Activated naive CD8-positive, alpha-beta T cell treated with anti-CD3 and anti-CD28 coated beads for 36 hours (primary cell): ENCODE measurements at places on chromosomes 5 and 9. TPM values are rescaled to one million over a fixed set of nuclear protein-coding genes. Genes with fewer than 3 reads are reported as not detected.

GRCh38 chr9:91533382-91533781, 109.8 kb upstream of the NFIL3 start:
- H3K27ac ChIP-seq, result no peak overlapping the region
- no peaks in the 10 kb centered on the region for H3K4me1 ChIP-seq
- no peak for DNase-seq
- H3K36me3 ChIP-seq, result no peaks in the 10 kb centered on the region

DNA sequence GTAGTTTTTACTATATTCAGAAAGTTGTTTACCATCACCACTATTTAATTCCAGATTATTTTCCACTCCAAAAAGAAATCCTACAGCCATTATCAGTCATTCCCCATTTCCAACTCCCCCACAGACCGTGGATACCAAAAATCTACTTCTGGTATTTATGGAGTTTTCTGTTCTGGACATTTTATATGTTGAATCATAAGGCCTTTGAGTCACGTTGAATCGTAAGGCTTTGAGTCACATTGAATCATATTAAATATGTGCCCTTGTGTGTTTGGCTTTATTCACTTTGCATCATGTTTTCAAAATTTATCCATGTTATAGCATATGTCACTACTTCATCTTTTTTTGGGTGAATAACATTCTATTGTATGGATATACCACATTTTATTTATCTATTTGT, 454.1 kb upstream of the NUDT12 start:
- H3K36me3 ChIP-seq, result no peaks in the 10 kb centered on the region
- no peaks in the 10 kb centered on the region for H3K4me1 ChIP-seq
- no peak for DNase-seq
- no peaks in the 10 kb centered on the region for H3K27me3 ChIP-seq
- no peak overlapping the region for H3K27ac ChIP-seq

DNA sequence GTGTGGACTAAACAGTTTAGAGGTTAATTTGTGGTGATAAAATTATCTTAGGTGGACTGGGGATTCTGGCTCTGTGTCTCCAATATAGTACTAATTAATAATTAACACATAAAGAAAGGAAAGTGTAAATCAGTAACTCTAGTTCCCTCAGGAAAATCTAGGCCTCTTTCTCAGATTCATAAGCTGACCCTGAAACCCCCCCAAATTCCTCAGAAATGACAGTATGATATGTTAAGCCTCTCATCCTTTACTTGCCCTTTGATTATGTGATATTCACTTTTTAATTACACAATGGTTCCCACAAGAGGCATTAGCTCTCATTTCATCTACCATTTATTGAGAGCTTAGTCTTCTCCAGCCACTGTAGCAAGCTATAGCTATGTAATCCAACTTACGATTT, 636.2 kb upstream of the SEMA6A start:
- H3K36me3 ChIP-seq, result no peaks in the 10 kb centered on the region
- DNase-seq, result no peak
- H3K4me1 ChIP-seq, result no peaks in the 10 kb centered on the region
- no peaks in the 10 kb centered on the region for H3K27me3 ChIP-seq
- H3K4me3 ChIP-seq, result no peak overlapping the region
- no peak overlapping the region for H3K27ac ChIP-seq

- H3K27me3 ChIP-seq, result peaks cover 23% of the 10 kb centered on the region
- no peak overlapping the region for H3K4me3 ChIP-seq
- no peaks in the 10 kb centered on the region for H3K36me3 ChIP-seq
- no peak for DNase-seq
- H3K27ac ChIP-seq, result no peak overlapping the region
Measured at GRCh38 chr5:122195802-122196394, 66.6 kb downstream of the ZNF474 start.

PCDHB16 gene
- total RNA-seq, result not detected

PITX1 gene
- total RNA-seq, result not detected

TMEM267 gene
- 20.4 TPM for total RNA-seq

TMEM174 gene
- not detected for total RNA-seq

DNA sequence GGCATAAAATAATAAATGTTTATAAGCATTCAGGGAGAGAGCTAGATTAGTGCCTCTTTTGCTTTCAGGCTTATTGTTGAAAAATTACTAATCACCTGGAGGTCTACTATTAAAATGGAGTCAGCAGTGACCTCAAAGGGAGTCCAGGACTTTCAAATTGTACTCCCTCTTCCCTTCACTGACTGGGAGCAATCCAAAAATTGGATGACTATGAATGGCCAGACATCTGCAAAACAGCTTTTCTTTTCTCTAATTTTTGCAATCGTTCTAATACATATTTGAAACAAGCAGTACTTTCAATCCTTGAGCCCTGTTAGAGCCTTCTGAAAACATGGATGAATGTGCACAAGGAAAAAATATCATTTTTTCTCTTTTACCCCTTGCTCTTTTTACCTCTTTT, 461.8 kb downstream of the TMEM232 start:
- H3K36me3 ChIP-seq, result no peaks in the 10 kb centered on the region
- H3K4me3 ChIP-seq, result no peak overlapping the region
- no peak for DNase-seq
- no peak overlapping the region for H3K27ac ChIP-seq
- H3K4me1 ChIP-seq, result peaks cover 1% of the 10 kb centered on the region

GRCh38 chr9:113513536-113513935, 50.0 kb downstream of the RGS3 start:
- H3K4me3 ChIP-seq, result peak overlapping the region; percentile 70
- no peak for DNase-seq
- H3K36me3 ChIP-seq, result peaks cover 7% of the 10 kb centered on the region
- H3K27me3 ChIP-seq, result no peaks in the 10 kb centered on the region
- H3K4me1 ChIP-seq, result peaks cover 68% of the 10 kb centered on the region
- peak overlapping the region; percentile 97 for H3K27ac ChIP-seq

APBA1 gene
- total RNA-seq, result 0.23 TPM

GRCh38 chr9:124635285-124635684, 128.1 kb upstream of the NR5A1 start:
- no peak overlapping the region for H3K4me3 ChIP-seq
- no peak overlapping the region for H3K27ac ChIP-seq
- peaks cover 26% of the 10 kb centered on the region for H3K27me3 ChIP-seq
- DNase-seq, result no peak

DNA sequence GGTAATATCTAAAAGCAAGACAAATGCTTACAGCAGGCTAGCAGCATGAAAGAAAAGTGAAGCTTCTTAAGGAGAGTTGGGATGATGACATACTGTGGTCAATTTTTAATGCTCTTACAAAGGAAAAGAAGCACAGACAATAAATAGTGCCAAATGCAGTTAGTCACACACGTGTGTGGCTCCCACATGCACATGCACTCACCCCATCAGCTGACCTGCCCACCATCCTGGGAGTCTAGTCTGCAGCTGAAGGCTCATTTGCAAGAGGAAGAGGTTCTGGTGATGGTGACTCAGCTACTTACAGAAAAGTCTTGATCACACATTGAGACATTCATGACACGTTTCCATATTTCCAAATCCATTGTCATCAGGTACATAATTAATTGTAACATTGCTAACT, 129.3 kb downstream of the MRPL36 start:
- no peak for DNase-seq
- H3K27ac ChIP-seq, result no peak overlapping the region
- H3K4me3 ChIP-seq, result no peak overlapping the region
- H3K4me1 ChIP-seq, result peaks cover 12% of the 10 kb centered on the region
- H3K36me3 ChIP-seq, result no peaks in the 10 kb centered on the region
- H3K27me3 ChIP-seq, result peaks cover 64% of the 10 kb centered on the region

GDA gene
- total RNA-seq, result not detected

DNA sequence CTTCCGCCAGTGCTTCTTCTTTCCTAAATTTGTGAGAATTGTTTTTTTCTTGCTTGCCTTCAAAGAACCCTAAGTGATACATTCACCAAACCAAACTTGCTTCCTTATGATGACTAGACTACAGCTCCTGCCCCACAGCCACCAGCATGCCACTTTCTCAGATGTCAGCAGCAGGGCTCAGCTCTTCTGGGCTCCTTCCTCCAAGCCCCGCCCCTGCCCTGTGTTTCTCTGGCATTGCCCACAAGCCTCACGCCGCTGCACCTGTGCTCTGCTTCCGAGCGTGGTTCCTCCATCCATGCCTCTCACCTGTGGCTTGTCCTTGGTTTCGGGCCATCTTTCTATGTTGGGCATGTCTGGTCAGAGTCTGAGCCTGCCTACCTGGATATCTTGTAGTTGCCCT, 10.6 kb downstream of the UNC5A start:
- DNase-seq, result no peak
- H3K36me3 ChIP-seq, result no peaks in the 10 kb centered on the region
- H3K27me3 ChIP-seq, result peaks cover 55% of the 10 kb centered on the region
- H3K4me1 ChIP-seq, result peaks cover 12% of the 10 kb centered on the region
- no peak overlapping the region for H3K4me3 ChIP-seq
- no peak overlapping the region for H3K27ac ChIP-seq

DNA sequence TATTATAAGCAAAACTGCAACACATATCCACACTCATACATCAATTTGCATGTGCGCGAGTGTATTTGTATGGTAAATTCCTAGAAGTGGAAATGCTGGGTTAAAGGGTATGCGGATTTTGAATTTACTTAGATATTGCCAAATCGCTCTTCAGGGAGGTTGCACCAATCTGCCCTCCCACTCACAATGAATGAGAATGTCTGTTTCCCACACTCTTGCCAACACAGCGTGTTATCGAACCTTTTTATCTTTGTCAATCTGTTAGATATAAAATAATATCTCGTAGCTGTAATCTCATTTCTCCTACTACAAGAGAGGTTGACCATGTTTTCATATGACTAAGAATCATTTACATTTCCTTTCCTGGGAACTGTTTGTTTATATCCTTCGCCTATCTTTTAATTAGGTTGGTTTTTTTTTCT, 35.7 kb downstream of the LHX2 start:
- no peak overlapping the region for H3K4me3 ChIP-seq
- H3K27me3 ChIP-seq, result peaks cover 85% of the 10 kb centered on the region
- no peak for DNase-seq
- H3K36me3 ChIP-seq, result no peaks in the 10 kb centered on the region
- no peak overlapping the region for H3K27ac ChIP-seq
- no peaks in the 10 kb centered on the region for H3K4me1 ChIP-seq

LCN1 gene
- total RNA-seq, result not detected

GRCh38 chr9:107612136-107612535, 122.6 kb upstream of the KLF4 start:
- no peaks in the 10 kb centered on the region for H3K4me1 ChIP-seq
- peaks cover 7% of the 10 kb centered on the region for H3K27me3 ChIP-seq
- no peak overlapping the region for H3K4me3 ChIP-seq
- no peak overlapping the region for H3K27ac ChIP-seq

DBH gene
- total RNA-seq, result not detected

DNA sequence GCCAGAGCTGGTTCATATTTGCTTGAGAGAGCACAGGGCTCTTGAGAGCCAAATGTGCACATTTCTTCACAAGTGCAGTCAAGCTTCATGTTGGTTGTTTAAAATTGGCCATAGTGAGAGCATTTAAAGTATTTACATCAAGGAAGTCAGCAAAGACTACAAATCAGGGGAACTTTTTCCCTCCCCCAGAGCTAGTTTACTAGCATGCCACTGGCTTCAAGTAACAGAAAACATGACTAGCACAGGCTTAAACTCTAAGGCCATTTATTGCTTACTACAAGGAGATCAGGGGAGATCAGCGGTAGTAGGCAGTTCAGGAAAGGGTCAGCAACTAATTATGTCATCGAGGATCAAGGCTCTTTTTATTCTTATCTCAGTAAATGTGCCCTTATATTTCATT, 11.0 kb upstream of the CCDC171 start:
- no peaks in the 10 kb centered on the region for H3K27me3 ChIP-seq
- H3K27ac ChIP-seq, result no peak overlapping the region
- H3K36me3 ChIP-seq, result no peaks in the 10 kb centered on the region
- no peak overlapping the region for H3K4me3 ChIP-seq
- DNase-seq, result no peak

DNA sequence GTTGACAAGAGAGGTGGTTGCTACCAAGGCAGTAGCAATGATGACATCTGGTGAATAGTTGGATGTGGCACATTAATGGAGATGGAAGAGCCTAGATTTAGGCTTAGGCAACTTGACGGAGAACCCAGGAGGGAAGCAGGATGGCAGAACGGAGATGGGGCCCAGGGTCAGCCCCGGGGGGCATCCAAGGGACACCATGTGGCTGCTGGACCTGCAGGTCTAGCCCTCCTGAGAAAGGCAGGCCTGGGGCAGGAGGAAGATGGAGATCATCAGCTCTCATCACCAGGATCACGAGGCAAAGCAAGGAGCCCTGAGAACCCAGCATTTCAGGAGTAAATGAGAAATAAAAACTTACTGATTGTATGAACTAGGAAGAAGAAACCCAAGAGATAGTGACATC, 216.2 kb downstream of the AUH start:
- peaks cover 23% of the 10 kb centered on the region for H3K36me3 ChIP-seq
- peak overlapping the region; percentile 68 for H3K27ac ChIP-seq
- no peak overlapping the region for H3K4me3 ChIP-seq
- no peaks in the 10 kb centered on the region for H3K27me3 ChIP-seq
- no peak for DNase-seq
- peaks cover 36% of the 10 kb centered on the region for H3K4me1 ChIP-seq

CCNO gene
- not detected for total RNA-seq

IFNB1 gene
- 1.2 TPM for total RNA-seq

- no peaks in the 10 kb centered on the region for H3K36me3 ChIP-seq
- no peak for DNase-seq
- no peak overlapping the region for H3K4me3 ChIP-seq
- no peaks in the 10 kb centered on the region for H3K4me1 ChIP-seq
- H3K27ac ChIP-seq, result no peak overlapping the region
Measured at GRCh38 chr9:104386425-104387069, 117.5 kb upstream of the OR13F1 start.

- H3K27me3 ChIP-seq, result no peaks in the 10 kb centered on the region
- no peak overlapping the region for H3K27ac ChIP-seq
- no peaks in the 10 kb centered on the region for H3K36me3 ChIP-seq
- H3K4me3 ChIP-seq, result no peak overlapping the region
Measured at GRCh38 chr5:105057001-105057436, 1494.4 kb upstream of the NUDT12 start.

DNA sequence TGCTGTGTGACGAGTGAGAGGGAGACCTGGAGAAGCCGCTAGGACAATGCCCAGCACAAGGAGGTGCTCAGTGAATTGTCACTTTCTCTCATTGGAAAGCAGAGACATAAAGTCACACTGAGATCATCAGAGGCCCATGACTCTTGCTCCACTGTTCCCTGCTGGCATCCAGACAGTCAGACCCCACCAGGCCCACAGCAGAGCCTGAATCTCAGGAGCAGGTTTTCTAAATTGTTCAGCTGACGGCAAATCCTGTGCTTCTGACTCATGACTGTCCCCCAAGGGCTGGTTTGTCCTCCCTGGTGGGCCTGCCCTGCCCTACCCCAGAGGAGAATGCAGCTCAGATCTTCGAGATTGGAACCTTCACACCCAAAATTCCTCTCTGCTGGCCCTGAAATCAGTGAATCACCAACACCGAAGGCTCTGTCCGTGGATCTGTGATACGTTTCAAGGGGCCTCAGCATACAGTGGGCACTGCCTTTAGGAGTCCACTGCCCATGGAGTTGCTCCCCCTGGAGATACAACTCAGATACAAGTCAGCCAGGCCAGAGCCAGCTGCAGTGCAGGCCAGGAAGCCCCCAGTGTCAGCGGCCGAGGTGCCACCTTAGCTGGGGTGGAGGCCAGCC, 2.7 kb downstream of the PTGES start:
- peaks cover 11% of the 10 kb centered on the region for H3K4me1 ChIP-seq
- DNase-seq, result no peak
- peaks cover 13% of the 10 kb centered on the region for H3K27me3 ChIP-seq
